ENCODE measurements at places on chromosomes 7 and 10.

DNA sequence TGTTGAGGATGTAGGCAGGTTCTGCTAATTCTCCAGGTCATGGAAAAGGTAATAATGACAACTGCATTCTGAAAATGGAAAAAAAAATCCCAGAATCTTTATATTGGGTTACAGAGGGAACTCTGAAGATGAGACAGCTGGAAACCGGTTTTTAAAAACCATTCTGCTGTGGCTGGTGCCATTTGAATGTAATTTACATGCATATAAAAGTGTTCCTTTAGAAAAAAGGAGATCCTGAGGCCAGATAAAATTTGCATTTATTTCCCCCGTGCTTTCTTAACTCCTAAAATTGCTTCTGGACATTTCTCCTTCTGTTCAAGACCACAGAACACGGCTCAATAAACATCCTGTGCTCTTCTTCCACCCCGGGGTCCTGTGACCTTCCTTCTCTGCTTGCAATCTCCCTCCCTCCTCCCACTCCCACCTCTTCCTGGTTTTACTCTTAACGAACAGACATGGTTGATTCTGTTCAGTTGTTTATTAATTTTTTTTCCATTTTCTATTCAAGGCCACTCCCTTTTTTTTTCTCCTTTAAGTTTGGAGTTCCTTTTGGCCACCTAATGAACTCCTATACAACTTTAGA is 41.6 kb downstream of the SH2D4B start:
- H3K36me3 ChIP-seq: no peaks in the 10 kb centered on the region
- H3K27ac ChIP-seq: no peak overlapping the region
- H3K27me3 ChIP-seq: no peaks in the 10 kb centered on the region
- H3K4me3 ChIP-seq: no peak overlapping the region
- H3K4me1 ChIP-seq: peaks cover 8% of the 10 kb centered on the region

DNA sequence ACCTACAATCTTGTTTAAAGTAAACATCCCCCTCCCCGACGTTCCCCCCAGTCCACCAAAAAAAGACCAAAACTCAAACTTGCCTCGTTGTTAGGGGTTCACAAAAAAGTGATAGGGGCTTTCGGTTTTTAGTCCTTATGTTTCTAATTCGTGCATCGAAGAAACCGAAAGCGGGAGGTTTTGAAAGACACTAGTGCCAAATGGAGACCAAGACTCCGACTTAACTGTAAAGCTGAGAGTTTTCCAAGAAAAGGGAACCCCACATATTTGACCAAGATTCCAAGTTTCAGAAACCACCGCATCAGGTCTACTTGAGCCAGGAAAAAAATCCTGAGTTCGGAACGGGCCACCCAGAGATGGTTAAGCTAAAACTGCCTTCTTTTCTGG is 534 bp downstream of the PSMA2 start:
- peaks cover 22% of the 10 kb centered on the region for H3K36me3 ChIP-seq
- DNase-seq: peak; percentile 58
- H3K4me1 ChIP-seq: peaks cover 16% of the 10 kb centered on the region

DNA sequence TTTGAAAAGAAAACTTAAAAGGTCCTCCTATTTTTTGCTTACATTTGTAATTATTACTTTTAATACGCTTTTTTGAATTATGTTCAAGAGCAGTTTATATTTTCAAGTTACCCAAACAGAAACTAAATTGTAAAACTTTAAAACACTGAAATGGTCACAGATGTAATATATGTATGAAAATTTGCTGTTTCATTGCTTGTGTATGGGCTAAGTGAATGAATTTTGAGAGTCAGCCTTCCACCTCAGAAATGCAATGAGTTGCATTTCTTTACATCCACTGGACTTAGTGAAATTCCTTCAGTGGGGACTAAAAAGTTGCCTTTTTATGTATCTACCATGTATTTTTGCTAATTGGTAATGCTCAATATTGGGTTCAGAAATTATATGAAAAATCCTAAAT is 1.6 kb downstream of the VPS26A start:
- no peak for DNase-seq
- peak overlapping the region; percentile 92 for H3K27ac ChIP-seq
- peaks cover 17% of the 10 kb centered on the region for H3K4me1 ChIP-seq
- H3K27me3 ChIP-seq: no peaks in the 10 kb centered on the region

DNA sequence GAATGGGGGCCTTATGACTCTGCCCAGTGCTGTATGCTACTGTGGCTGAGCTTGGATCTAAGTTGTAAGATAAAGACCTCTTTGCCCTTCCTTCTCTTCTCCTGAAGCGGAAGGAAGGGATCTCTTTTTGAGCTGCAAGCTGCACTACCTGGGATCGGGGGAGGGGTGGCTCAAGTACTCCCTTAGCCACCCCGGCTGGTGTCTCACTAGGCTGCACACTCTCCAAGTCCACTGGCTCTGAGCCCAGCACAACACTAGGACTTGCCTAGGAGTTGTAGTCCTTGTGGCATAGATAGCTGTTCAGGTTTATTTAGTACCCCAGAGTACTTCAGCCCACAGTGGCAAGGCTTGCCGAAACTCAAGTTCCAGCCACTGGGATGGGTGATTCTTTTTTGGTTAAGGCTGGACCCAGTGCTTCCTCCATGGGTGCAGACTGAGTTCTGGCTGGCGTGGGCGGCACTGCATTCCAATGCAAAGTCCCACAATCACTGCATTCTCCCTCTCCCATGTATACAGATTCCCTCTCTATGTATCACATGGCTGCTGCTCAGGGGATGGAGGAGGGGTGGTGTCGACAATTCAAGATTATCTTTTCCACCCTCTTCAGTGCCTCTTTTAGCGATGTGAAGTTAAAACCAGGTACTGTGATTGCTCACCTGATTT is 76.2 kb upstream of the SLC25A13 start:
- DNase-seq: no peak
- H3K27me3 ChIP-seq: no peaks in the 10 kb centered on the region
- H3K36me3 ChIP-seq: no peaks in the 10 kb centered on the region
- H3K27ac ChIP-seq: no peak overlapping the region
- no peaks in the 10 kb centered on the region for H3K4me1 ChIP-seq
- no peak overlapping the region for H3K4me3 ChIP-seq

DNA sequence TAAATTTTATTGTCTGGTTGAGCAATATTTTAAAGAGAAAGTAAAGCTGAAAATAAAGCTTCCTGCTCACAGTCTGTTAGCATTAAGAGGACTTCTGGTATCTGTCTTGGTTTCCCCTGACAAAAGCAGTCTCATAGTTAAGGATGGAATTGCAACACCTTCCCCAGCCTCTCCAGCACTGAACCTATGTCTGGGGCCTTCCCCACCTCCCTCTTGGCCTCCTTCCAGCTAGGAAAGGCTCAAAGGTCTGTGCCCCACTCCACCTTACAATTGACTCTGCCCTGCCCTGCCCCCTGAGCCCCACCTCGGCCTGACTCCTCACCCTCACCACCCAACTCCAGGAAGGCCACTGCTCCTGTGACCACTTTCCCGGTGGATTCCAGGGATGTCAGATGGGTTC is 33.2 kb downstream of the COL17A1 start:
- no peak overlapping the region for H3K27ac ChIP-seq
- H3K27me3 ChIP-seq: no peaks in the 10 kb centered on the region
- H3K36me3 ChIP-seq: no peaks in the 10 kb centered on the region
- H3K4me1 ChIP-seq: no peaks in the 10 kb centered on the region
- no peak for DNase-seq

- DNase-seq: no peak
- H3K27ac ChIP-seq: no peak overlapping the region
- no peaks in the 10 kb centered on the region for H3K4me1 ChIP-seq
- H3K36me3 ChIP-seq: no peaks in the 10 kb centered on the region
- no peaks in the 10 kb centered on the region for H3K27me3 ChIP-seq
These were observed 276.0 kb downstream of the SKIDA1 start for GRCh38 chr10:21249435-21249834.

DNA sequence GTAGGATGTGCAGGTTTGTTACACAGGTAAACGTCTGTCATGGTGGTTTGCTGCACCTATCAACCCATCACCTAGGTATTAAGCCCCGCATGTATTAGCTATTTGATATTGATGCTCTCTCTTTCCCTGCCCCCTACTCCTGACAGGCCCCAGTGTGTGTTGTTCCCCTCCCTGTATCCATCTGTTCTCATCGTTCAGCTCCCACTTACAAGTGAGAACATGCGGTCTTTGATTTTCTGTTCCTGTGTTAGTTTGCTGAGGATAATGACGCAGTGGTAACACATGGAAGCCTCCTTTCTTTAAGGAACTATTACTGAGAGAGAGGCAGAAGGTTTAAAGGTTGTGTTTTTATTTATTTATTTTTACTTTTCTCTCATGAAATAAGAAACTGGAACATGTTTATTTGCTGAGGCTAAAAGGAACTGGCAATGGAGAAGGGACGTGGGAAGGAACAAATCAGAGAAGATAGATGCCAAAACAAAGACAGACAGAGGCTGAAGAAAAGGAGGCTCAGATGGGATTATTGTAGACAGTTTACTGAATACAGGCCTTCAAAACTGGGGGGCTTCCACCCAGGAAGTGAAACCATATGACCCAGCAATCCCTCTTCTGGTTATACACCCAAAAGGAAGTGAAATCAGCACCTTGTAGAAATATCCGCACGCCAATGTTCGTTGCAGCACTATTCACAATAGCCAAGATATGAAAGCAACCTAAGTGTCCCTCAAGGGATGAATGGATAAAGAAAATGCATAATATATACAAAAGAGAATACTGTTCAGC is 556.3 kb downstream of the GRM8 start:
- no peaks in the 10 kb centered on the region for H3K36me3 ChIP-seq
- H3K27ac ChIP-seq: no peak overlapping the region
- DNase-seq: no peak
- H3K27me3 ChIP-seq: no peaks in the 10 kb centered on the region
- H3K4me1 ChIP-seq: no peaks in the 10 kb centered on the region

GRCh38 chr10:131569851-131570715 is 258.6 kb upstream of the TCERG1L start:
- no peak for DNase-seq
- H3K4me1 ChIP-seq: no peaks in the 10 kb centered on the region
- H3K4me3 ChIP-seq: no peak overlapping the region
- H3K27ac ChIP-seq: no peak overlapping the region
- no peaks in the 10 kb centered on the region for H3K27me3 ChIP-seq

Measured in natural killer cell (primary cell).